ENCODE measurements at places on chromosomes 13 and 19.

DNA sequence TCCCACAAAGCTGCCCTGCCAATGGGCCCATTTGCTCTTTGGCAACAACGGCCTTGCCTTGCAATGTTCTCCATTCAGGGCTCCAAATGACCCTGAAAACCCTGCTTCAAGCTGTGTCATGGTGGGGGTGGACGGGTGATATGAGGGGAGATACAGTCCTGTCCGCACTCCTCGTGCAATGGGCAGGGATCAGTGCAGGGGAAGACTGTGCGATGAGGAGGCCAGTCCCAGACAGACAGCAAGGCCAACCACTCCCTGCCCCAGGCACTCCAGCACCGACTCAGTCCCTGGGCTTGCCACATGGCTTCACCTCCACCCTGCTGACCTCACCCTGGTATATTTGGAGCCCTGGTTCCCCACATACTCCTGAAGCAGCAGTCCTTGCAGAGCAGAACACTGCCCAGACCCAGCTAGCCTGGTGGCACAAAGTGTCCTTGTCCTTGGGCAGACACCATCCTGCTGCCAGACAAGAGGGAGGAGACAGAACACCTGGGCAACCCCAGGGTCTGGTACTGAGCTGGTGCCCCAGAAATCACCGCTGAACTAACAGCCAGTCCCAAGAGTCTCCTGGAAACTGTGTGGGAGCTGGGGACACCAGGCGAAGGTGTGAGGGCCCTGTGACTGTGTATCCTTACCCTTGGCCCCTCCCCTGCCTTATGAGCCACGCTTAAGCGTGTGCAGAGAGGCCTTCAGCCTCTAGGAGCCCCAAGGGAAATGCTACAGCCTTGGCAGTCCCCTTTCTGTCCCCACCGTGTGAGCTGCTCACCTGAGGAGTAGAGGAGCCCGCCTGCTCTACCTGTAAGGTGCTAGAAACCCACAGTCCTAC, 9.1 kb upstream of the SLC35E1 start:
- DNase-seq: no peak

- DNase-seq: peak; percentile 39
Observed at GRCh38 chr19:4304538-4305256, at the start of gene FSD1. TSS of gene FSD1 (plus strand) at chr19:4304598. CDS start at chr19:4304747, 149 bp downstream.

DNA sequence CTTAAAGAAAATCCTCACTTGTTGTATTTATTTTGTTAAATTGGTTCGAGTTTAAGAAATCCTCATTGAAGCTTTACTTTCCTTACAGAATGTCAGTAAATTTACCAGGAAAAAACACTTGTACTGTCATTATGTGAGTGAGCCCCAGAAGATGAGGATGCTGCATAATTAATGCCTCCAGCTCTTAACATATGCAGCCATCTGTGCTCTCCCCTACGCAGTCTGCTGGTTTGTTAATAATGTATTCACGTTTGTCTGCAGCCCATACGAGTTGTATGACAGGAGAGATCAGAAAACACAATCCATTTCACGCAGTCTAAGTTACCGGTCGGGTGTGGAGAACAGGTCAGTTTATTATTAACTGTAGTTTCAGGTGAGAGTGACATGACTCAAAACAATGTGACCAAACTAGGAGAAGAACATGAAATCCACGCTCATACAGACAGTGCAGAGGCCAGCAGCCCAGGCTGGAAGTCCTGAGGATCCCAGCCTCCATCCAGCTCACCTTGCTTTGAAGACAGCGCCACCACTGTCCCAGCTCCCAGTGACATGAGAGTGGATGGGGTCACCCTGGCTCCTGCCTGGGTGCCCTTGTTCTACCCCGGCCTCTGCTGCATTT, 19.8 kb upstream of the ATP11A start:
- DNase-seq: no peak

DNA sequence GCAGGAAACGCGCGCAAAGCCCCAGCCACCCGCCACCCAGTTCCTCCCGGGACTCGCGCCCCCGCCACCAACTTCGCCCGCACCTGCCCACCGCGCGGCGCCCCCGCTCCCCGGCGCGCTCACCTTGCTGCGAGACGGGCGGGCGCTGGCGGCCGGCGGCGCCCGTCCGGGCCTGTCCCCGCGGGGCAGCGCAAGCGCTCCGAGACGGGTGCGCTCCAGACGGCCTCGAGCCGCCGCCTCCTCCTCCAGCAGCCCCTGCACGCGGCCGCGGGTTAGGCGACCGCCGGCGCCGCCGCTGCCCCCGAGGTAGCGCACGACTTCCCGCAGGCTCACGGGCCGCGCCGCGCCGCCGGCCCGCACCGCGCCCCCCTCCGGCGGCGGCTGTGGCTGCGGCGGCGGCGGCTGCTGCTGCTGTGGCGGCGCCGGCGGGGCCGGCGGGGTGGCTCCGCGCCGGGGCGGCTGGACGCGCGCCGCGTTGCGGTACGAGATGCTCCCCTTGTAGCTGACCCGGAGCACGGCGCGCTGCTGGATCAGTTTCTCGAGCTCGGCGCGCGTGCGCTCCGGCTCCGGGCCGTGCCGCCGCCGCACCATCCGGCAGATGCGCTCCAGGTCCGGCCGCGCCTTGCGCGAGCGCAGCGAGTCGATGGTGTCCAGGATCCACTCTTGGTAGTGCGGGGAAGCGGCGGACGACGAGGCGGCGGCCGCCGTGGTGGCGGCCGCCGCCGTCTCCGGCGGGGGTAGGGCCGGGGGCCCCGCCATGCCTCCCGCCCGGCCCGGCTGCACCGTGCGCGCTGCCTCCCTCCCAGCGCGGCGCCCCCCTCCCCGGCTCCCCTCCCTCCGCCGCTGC, 666 bp downstream of the SAMD1 start:
- no peak for DNase-seq

DNA sequence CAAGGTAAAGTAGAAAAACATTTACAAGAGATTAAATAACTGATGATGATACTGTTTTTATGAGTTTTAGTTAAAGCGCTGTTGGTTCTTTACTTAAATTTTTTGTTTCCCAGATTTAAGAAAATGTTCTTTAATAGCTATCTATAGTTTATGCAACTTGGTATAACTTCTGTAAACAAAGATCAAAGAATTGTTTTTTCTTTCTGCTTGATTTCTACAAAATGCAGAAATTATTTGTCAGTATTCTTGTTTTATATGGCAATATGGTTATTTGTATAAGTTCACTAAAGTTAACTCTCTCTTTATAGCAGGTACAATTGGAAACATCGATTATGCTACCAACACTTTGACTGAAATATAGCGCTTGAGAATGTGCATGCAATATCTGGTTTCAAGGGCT, 2465.1 kb upstream of the PCDH20 start:
- no peak for DNase-seq

DNA sequence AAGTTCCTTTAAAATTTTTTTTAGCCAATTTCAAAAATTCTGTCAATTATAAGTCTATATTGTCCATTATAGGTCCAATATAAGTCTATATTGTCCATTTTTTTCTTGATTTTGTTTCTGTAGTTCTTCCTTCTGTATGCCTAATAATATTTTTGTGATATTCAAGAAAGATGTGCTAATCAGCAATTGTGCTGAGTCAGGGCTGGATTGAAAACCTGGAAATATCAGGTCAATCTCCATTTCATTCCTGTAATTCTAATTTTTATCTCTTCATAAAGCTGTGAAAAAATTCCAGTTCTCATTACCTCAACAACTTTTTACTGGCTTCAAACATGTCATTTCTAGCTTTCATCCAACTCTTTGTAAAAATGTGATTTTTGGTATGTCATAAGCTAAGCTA, 353.7 kb downstream of the SLITRK6 start:
- no peak for DNase-seq

DNA sequence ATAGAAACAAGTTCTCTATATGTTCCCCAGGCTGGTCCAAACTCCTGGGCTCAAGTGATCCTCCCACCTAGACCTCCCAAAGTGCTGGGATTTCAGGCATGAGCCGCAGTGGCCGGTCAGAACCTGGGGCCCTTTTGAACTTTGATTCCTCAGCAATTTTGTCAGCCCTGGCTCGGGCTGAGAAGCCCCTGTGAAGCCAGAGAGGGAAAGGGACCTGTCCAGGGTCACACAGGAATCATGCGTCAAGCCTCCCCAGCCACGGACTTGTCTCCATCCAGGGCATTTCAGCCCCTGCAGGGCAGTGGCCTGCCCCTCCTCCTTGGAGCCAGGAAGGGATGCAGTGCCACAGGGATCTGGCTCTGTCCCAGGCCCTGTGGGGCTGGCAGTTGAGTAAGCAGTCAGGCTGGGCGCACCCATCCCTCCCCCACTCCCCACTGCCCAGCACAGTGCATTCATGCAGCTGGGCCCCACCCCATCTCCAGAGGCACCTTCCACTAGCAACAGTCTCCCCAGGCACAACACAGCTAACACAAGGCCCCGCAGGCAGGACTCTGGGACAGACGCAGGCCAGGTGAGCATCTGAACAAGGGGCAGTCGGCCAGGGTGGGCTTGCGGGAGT, at the start of gene CAPS:
CAPS (plus strand) TSS at position 516 of the 619 bp plus-strand sequence. CDS start 153 bp downstream, outside the sequence.
- no peak for DNase-seq

GRCh38 chr13:26726684-26727083, 33.9 kb downstream of the GPR12 start:
- DNase-seq: no peak

Data from NCI-H2227 treated with DMSO at 0.1 percent for 48 hours (cell line).